ENCODE measurements at places on chromosomes 11 and 22.

GRCh38 chr11:101428918-101429317, 154.9 kb downstream of the TRPC6 start:
- DNase-seq, result no peak

GRCh38 chr22:27749597-27750225, 51.8 kb downstream of the MN1 start:
- DNase-seq, result no peak

GRCh38 chr22:31509061-31509762, 12.9 kb downstream of the SFI1 start:
- DNase-seq, result no peak

- no peak for DNase-seq
Measured at GRCh38 chr11:86365546-86365945, 9.1 kb upstream of the CCDC81 start.

DNA sequence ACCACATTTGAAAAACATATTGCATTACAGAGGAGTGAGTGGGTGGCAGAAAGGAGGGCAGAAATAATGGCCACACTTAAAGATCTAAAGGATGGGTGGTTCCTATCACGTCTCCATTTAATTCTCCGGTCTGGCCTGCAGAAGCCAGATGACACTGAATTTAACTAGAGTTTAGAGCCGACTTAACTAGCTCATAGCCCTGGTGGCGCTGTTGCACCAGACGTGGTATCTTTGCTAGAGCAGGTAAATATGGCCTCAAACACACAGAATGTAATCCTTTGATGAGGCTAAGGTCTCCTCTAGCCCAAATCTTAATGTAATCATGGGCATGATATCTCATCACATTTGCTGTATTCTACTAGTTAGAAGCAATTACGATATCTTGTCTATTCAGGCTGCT, 51.5 kb upstream of the GAL start:
- no peak for DNase-seq

GRCh38 chr22:50320671-50321325, 6.0 kb downstream of the DENND6B start:
- no peak for DNase-seq

DNA sequence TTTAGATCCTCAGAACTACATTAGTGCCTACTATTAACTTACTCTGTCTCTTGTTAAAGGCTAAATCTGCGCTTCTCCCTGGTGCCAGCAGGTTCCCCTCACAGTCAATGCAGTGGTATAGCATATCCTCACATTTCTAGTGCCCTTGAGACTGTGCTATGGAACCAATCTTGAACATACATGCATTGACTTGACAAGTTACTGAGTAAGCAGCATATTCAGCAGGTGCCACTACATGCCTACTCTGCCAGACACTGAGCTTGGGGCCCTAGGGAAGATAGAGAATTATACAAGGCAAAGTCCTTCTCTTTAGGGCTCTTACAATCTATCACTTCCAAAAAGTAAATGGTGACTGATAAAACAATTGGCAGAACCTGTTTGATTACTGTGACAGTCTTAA, 3.2 kb downstream of the FUT4 start:
- no peak for DNase-seq

DNA sequence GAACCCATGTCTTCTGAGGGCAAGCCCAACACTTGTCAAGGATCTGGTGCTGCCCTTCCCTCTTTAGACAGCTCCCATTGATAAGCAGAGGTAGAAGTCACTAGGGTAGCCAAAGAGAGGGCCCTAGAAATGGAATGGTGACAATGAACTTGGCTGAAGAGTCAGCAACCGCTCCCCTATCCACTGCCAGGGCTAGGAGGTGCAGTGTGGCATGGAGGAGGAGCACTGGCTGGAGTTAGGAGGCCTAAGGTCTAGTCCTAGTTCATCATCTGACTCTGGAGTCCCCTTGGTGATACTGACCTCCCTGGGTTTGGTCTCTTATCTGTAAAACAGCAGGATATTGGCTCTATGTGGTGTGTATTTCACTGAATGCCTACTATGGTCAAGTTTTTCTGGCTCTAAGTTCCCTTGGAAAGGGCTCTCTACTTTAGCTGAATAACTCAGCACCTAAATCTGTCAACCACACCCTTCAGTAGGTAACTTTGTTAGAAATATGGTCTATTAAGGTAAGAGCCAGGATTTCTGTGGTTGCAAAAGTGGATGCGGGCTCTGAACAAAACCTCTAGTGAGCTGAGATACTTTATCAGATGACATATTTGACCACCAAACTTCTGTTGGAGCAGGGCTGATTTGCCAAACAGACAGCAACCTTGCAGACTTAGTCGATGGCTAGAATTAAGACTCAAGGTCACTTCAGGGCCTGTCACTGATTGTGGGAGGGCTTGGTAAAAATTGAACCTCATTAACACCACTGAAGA, 10.5 kb downstream of the TIMP3 start:
- DNase-seq, result no peak

- DNase-seq, result no peak
Measured at GRCh38 chr11:58127350-58127749, 2.0 kb upstream of the OR9I1 start.

DNA sequence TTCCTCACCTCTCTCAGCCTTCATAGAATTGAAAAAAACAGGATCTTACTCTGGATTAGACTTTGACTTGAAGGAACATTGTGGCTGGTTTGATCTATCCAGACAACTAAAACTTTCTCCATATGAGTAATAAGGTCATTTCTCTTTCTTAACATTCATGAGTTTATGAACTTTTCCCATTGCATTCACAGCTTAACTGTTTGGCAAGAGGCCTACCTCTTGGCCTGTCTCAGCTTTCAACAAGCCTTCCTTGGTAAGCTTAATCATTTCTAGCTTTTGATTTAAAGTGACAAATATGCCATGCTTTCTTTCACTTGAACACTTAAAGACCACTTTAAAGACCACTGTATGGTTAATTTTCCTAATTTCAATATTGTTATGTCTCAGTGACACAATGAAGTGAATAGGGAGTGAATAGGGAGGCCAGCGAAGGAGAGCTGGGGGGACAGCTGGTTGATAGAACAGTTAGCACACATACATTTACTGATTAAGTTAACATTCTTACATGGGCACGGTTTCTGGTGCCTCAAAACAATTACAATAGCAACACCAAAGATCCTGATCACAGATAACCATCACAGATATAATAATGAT, 17.0 kb downstream of the IMMP1L start:
- DNase-seq, result no peak
